ENCODE measurements at places on chromosomes 1 and 21. TPM values are rescaled to one million over a fixed set of nuclear protein-coding genes. Genes with fewer than 3 reads are reported as not detected.
A peak's percentile ranks its signal among the peaks of the same experiment; 100 is the strongest.

The ERRFI1 gene
- total RNA-seq = 44.6 TPM

The BMP8A gene
- total RNA-seq = 1.2 TPM

DNA sequence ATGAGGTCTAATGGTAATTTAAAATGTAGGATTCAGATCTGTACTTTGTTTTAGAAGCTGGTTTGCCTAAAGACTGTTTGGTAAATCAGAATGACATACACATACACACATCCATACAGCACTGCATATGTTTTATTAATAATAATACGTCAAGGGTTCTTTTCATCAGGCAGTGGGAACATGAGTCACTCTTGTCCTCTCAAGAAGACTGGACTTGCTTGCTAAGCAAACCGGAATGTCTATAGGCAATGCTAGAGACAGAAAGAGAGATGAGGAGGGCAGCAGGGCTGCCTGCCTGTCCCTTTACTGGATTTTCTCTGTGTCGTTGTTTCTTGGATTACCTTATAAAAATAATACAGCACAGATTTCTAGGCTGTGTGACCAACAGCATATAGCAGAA lies 119.1 kb upstream of the GALNT2 start:
- no peak for DNase-seq

DNA sequence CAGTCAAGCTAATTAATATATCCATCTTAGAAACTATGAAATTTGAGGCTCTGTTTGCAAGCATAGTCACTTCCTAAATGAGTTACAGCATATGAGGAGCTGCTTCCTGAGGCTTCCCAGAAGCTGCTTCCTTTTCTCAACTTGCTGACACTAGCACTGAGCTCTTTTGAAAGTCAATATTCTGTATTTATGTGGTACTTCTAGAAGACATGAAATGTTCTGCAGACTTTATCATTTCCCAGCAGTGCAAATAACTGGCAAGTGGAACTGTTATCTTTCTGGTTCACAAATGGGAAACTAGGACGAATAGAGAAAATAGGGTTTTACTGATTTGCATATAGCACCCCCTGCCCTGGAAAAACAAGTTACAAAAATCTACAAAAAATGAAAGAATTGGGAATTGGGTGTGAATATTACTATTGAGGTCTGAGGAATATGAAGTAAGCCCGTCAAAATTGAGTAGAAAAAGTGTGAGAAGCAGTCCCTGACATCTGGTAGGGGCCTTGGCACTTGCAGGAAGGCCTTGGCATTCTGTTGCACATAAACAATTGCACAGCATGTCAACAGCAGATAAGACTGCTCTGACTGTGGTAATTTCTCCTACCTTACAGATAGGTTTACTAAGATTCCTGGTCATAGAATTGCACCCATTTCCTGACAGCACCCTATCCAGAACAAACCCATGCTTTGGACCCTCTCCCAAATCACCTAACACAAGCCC lies 7.1 kb downstream of the GIPC2 start:
- DNase-seq = no peak

The DCST1 gene
- not detected for total RNA-seq

The PTGS2 gene
- 0.20 TPM for total RNA-seq

- DNase-seq = no peak
Observed at GRCh38 chr1:208228026-208228425, 16.2 kb downstream of the PLXNA2 start.

The CLCA2 gene
- 0.07 TPM for total RNA-seq

GRCh38 chr1:11529330-11529729 lies 50.4 kb downstream of the DISP3 start:
- peak; percentile 7 for DNase-seq

DNA sequence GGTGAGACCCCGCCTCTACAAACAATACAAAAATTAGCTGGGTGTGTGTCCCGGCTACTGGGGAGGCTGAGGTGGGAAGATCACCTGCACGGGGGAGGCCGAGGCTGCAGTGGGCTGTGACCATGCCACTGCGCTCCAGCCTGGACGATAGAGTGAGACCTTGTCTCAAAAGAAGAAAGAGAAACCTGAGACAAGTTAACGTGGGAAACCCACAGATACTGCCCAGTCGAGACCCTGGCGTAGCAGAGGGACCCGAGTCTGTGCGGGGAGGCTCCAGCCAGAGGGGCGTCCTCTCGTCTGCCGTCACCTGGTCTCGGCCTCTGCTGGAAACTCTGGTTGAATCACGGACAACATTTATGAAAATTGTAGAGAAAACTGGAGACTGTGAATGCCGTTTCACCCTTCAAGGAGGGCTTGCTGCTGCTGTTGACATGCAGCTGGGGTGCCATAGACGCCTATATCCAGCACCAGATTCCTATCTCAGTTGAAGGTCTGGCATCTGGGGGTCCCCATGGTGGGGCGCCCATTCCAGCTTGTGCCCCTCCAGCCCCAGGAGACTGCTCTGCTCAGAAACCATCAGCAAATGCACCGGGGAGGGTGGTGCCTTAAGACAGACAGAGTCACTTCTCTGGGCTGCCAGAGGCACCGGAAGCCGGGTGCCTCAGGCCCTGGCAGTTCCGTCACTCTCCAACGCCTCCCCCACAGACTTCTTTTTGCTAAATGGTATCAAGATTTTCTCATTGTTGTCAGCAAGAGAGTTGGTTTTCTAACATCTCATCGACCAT lies 13.6 kb upstream of the CDK11B start:
- no peak for DNase-seq

GRCh38 chr1:93463960-93464359 lies 16.0 kb downstream of the FNBP1L start:
- no peak for DNase-seq

DNA sequence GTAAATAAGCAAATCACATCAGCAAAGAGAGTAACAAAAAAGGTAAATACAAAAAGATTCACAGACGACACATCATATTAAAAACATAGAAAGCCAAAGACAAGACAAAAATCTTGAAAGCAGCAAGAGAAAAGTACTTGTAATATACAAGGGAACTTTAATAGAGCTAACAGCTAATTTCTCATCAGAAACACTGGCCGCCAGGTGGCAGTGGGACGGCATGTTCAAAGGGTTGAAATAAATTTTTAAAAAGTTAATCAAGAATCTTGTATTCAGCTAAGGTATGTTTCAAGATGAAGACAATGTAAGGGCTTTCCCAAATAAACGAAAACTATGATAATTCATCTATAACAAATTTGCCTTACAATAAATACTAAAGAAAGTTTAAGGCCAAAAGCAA lies 358.1 kb downstream of the LRRIQ3 start:
- peak; percentile 42 for DNase-seq

The AMY1B gene
- total RNA-seq = not detected

The SNIP1 gene
- 18.3 TPM for total RNA-seq

DNA sequence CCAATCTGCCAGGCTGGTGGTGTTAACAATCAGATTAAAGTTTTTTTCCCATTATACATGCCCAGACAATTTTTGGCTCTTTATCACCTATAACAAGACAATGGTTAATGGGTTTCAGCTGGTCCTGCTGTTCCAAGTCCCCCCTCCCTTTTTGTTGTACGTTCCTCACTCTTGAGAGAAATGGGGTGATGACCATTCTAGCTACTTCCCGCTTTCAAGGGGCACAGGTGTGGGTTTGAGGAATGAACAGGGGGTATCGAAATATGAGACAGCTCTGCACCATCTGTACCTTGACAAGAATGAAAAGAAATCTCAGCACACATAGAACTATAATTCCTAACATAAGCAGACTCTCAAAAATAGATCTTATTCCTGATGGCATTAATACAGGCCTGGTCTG lies 326.8 kb downstream of the PTPRU start:
- no peak for DNase-seq

- DNase-seq = no peak
Observed at GRCh38 chr1:63867429-63868176, 93.8 kb downstream of the ROR1 start.

DNA sequence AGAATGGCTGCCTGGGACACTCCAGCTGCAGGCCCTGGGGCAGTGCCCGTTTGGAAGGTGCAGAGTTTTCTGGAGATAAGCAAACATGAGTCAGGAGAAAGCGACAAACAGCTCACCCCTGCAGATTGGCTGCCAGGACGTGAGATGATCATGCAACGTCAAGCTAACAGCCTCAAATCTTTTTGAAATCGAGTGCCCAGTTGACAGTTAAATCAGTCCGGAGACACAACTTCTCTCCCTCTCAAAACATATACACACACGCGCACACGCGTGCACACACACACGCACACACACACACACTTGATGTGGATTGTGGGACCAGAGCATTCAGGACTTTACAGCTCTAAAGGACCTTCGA lies 49.4 kb downstream of the TENT5C start:
- no peak for DNase-seq

DNA sequence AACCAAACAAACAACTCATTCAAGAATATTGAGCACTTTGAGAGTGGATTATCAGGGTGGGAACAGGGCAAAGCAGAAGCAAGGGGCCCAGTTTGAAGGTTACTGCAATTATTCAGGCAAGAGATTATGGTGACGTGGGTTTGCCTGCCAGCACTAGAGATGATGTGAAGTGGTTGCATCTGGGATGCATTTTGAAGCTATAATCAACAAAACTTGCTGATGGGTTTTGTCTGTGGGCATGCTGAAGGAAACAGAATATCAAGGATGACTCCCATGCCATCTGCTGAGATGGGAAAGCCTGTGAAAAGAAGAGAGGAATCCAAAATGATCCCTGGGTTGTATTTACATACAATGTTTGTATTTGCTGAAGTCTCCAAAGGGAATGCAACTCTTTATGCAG lies 224.3 kb upstream of the GREM2 start:
- DNase-seq = no peak

GRCh38 chr1:220222939-220223338 lies 49.3 kb downstream of the RAB3GAP2 start:
- DNase-seq = no peak

DNA sequence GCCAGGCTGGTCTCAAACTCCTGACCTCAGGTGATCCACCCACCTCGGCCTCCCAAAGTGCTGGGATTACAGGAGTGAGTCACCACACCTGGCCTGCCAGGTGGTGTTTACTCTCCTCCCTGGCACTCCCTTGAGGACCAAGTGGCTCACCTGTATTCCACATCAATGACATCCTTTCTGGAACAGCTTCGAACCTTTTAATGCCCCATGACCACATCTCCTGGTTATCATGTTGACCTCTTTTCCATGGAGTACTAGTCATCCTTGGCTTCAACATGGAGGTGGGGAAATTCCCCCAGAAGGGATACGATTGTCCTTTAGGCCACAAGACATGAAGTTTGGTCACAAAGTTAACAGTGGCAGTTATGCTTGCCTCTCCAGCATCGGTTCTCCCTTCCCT lies 66.9 kb downstream of the CDC7 start:
- DNase-seq = no peak

DNA sequence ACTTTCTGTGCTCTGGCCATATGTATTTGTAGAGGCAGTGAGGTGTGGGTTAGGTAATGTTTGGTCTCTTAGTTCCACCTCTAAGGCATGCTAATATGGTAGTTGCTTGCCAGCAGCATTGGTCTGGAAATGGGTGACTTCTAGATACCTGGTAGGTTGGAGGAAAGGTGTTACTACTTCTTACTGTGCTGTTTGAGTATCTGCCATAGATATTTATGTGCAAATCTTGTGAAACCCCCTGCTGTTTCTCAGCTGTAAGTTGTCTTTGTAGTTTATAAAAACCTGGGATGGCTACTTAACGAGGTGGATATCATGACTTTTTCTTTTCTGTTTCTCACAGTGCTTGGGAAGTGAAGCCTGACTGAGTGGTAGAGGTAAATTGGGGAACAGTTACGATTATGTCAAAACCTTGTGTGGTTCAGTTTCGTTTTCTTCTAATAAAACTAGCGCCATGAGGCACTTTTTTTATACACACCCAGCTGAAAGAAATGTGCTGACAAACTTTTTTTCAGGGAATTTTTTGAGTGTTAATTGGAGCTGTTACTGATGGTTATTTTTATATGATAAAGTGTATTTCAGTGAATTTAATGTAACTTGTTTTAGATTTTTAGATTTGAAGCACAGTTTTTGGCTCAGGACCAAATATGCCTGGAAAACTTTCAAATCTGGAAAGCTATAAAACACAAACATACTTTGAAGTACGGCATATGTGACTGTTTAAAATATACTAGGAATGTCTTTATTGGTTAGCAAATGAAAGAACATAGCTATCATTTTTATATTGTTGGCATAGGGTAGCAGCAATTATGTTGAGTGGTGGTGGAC lies 42.1 kb downstream of the CAMSAP2 start:
- no peak for DNase-seq

GRCh38 chr21:35829067-35829466 lies 231.3 kb downstream of the SETD4 start:
- DNase-seq = no peak

- DNase-seq = no peak
Observed at GRCh38 chr1:44707112-44707881, 23.7 kb downstream of the RNU5D-1 start.

The C1orf87 gene
- 0.16 TPM for total RNA-seq

Measured in WTC11 (cell line).